ENCODE measurements at places on chromosomes 3 and 15.

DNA sequence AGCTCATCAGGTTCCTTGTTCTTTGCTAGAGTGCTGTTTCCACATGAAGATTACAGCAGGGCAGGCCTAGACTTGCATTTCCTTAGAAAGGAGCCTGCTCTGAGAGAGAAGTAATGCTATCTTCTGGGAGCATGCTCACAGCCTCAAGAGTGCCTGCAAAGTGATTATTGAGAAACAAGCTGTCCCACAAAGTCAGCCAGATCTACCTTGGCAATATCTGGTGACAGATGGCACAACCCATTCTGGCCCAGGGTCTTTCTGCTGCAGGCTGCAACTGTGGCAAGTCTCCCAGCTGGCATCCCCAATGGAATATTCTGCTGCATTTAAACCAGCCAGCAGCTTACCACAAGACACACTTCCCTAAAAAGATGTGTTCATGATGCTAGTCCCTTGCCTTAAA lies 29.3 kb downstream of the MTMR10 start:
- no peak overlapping the region for H3K4me3 ChIP-seq
- no peaks in the 10 kb centered on the region for H3K27me3 ChIP-seq
- peaks cover 53% of the 10 kb centered on the region for H3K36me3 ChIP-seq
- H3K4me1 ChIP-seq: peaks cover 27% of the 10 kb centered on the region
- no peak for DNase-seq
- H3K27ac ChIP-seq: no peak overlapping the region

DNA sequence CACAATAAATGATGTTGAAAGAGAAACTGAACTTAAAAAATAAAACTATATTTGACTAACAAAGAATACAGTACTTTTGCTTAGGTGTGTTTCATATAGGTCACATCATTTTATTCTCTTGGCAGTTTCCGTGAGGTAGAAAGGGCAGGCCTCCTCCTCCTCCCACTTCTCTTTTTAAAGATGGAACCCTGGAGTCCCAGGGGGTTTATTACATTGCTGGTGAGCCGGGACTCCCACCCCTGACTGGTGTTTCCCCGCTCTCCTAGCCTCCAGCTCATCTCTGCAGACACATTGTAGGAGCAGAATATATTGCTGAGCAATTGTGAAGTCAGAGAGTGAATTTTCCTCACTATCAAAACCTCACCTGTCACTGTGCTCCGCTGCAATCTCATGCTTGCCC lies 30.0 kb downstream of the ZDHHC23 start:
- H3K27ac ChIP-seq: no peak overlapping the region
- H3K4me1 ChIP-seq: no peaks in the 10 kb centered on the region
- no peak overlapping the region for H3K4me3 ChIP-seq
- H3K27me3 ChIP-seq: no peaks in the 10 kb centered on the region
- peaks cover 12% of the 10 kb centered on the region for H3K36me3 ChIP-seq
- no peak for DNase-seq

GRCh38 chr15:84818261-84819131 lies 1.3 kb downstream of the ALPK3 start:
- H3K4me1 ChIP-seq: peaks cover 14% of the 10 kb centered on the region
- H3K4me3 ChIP-seq: no peak overlapping the region
- no peaks in the 10 kb centered on the region for H3K36me3 ChIP-seq
- H3K27me3 ChIP-seq: peaks cover 5% of the 10 kb centered on the region
- H3K27ac ChIP-seq: no peak overlapping the region
- no peak for DNase-seq

- H3K36me3 ChIP-seq: peaks cover 17% of the 10 kb centered on the region
- peaks cover 34% of the 10 kb centered on the region for H3K4me1 ChIP-seq
- H3K27ac ChIP-seq: peak overlapping the region; percentile 4
Measured at GRCh38 chr3:123521179-123521969, 63.5 kb downstream of the HACD2 start.

DNA sequence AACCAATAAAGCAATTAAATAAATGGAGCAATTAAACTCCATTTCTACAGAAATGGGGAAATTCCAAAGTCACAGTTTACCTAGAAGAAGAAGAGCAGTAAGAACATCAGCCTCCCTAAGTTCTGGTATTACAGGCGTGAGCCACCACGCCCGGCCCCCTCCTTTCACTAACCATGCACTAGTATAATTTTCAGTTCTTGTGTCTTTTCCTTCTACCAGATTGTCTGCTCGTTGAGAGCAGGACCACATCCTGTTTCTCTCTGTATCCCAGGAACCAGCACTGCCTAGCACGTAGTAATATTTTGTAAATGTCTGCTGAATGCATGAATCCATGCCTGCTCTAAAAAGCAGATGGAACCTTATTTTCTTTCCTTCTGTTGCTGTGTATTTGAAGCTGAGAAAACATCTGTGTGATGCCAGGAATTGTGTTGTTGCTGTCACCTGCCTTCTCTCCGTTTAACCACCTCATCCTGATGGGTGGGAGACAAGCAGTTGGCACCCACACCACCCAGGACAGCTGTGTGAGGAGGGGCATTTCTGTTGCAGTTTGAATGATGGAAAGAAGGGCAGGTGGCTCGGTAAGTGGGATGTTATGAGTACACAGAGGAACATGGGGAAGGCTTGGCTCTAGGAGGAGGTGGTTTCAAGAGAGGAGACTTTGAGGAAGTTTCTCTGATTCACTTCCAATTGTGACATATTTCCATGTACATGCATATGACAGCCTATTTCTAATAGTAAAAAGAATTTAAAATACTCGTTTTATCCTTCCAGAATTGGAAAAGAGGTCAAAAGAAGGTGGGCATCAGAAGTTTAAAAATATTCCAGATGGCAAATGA lies 30.1 kb downstream of the PXYLP1 start:
- H3K4me1 ChIP-seq: peaks cover 21% of the 10 kb centered on the region
- no peak overlapping the region for H3K27ac ChIP-seq
- H3K4me3 ChIP-seq: no peak overlapping the region

- H3K27ac ChIP-seq: no peak overlapping the region
- H3K36me3 ChIP-seq: no peaks in the 10 kb centered on the region
- H3K27me3 ChIP-seq: peaks cover 9% of the 10 kb centered on the region
- no peak overlapping the region for H3K4me3 ChIP-seq
- DNase-seq: no peak
- peaks cover 26% of the 10 kb centered on the region for H3K4me1 ChIP-seq
Measured at GRCh38 chr3:124407260-124407659, 323.0 kb upstream of the UMPS start.

DNA sequence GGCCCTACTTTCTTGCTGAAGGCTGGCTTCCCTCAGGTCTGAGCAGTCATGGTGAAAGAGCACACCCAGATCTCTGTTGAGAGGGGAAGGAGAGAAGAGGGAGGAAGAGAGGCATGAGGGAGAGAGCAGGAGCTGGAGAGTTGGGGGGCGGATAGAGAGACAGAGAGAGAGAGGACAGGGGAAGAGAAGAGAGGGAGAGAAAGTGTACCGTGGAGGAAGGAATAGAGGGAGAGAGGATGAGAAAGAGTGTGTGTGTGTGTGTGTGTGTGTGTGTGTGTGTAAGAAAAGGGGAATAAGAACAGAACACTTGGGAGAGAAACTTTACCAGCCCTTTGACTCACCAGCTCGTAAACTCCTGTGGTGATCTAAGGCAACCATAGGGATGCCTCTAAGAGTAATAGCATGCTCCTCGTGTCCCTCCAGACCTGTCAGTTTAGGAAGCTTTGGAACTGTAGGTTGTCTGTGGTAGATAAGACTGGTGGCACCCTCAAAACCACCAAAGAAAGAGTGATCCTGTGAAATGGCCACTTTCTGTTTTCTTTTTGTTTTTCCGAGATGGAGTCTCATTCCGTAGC lies 18.2 kb downstream of the ZNF592 start:
- H3K4me3 ChIP-seq: no peak overlapping the region
- peak overlapping the region; percentile 57 for H3K27ac ChIP-seq
- H3K4me1 ChIP-seq: peaks cover 12% of the 10 kb centered on the region
- DNase-seq: peak; percentile 88
- H3K27me3 ChIP-seq: no peaks in the 10 kb centered on the region

GRCh38 chr3:16011376-16011775 lies 163.1 kb upstream of the GALNT15 start:
- peaks cover 52% of the 10 kb centered on the region for H3K4me1 ChIP-seq
- no peak for DNase-seq
- H3K36me3 ChIP-seq: peaks cover 18% of the 10 kb centered on the region
- peaks cover 2% of the 10 kb centered on the region for H3K27me3 ChIP-seq

- peaks cover 3% of the 10 kb centered on the region for H3K27me3 ChIP-seq
- H3K27ac ChIP-seq: peak overlapping the region; percentile 39
- peak; percentile 38 for DNase-seq
- H3K36me3 ChIP-seq: no peaks in the 10 kb centered on the region
Measured at GRCh38 chr15:56772868-56773639, 39.7 kb upstream of the ZNF280D start.

GRCh38 chr3:194300382-194300758 lies 50.8 kb downstream of the CPN2 start:
- H3K4me3 ChIP-seq: no peak overlapping the region
- H3K36me3 ChIP-seq: no peaks in the 10 kb centered on the region
- peaks cover 5% of the 10 kb centered on the region for H3K4me1 ChIP-seq

DNA sequence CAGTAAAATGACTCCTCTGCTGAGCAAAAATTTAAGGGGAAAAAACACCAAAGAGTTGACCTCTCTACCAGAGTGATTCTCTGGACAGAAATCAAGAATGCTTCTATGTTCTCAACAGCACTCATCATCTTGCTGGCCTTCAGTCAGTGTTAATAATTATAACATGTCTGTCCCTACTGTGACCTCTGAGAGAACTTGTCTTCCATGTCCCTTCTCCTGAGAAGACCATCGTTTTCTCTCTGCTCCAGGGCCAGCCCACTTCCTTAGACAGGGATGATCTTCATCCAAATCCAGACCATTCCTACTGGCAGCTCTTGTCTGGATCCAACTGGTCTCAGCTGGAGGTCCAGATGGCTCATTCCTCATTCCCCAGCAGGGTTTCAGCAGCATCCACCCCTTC lies 139.0 kb upstream of the NECTIN3 start:
- H3K36me3 ChIP-seq: no peaks in the 10 kb centered on the region
- DNase-seq: peak; percentile 38
- peak overlapping the region; percentile 70 for H3K27ac ChIP-seq
- peaks cover 19% of the 10 kb centered on the region for H3K4me1 ChIP-seq
- H3K4me3 ChIP-seq: no peak overlapping the region
- H3K27me3 ChIP-seq: no peaks in the 10 kb centered on the region

- no peak overlapping the region for H3K4me3 ChIP-seq
- no peak for DNase-seq
- H3K4me1 ChIP-seq: no peaks in the 10 kb centered on the region
- H3K36me3 ChIP-seq: peaks cover 9% of the 10 kb centered on the region
- H3K27me3 ChIP-seq: peaks cover 8% of the 10 kb centered on the region
Measured at GRCh38 chr3:121985846-121986245, 36.2 kb downstream of the ILDR1 start.

- H3K27ac ChIP-seq: peak overlapping the region; percentile 38
- peaks cover 48% of the 10 kb centered on the region for H3K36me3 ChIP-seq
- H3K4me3 ChIP-seq: peak overlapping the region; percentile 90
- peaks cover 29% of the 10 kb centered on the region for H3K4me1 ChIP-seq
Measured at GRCh38 chr15:79311901-79312553, 1.1 kb downstream of the TMED3 start.

GRCh38 chr3:146124126-146124801 lies 36.7 kb downstream of the PLOD2 start:
- no peak overlapping the region for H3K4me3 ChIP-seq
- DNase-seq: no peak
- no peaks in the 10 kb centered on the region for H3K27me3 ChIP-seq
- peaks cover 31% of the 10 kb centered on the region for H3K4me1 ChIP-seq
- peak overlapping the region; percentile 31 for H3K27ac ChIP-seq

DNA sequence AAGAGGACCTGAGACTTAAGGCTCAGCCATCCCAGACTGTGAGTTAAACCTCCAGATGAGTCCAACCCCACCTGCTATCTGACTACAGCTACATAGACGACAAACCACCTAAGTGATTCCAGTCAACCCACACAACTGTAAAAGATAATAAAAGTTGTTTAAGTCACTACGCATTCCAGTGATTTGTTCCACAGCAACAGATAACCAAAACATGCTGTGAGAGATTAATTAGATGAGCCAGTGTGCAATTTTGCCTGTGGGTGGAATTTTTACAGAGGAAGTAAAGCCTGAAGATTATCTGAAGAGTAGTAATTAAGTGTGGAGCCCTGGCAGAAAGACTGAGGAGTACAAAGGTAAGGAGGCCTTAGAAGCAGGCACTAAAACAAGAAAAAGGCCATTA lies 5.4 kb downstream of the BTBD1 start:
- peak; percentile 78 for DNase-seq
- no peaks in the 10 kb centered on the region for H3K4me1 ChIP-seq
- no peaks in the 10 kb centered on the region for H3K27me3 ChIP-seq
- H3K27ac ChIP-seq: no peak overlapping the region
- H3K36me3 ChIP-seq: peaks cover 17% of the 10 kb centered on the region
- H3K4me3 ChIP-seq: no peak overlapping the region

DNA sequence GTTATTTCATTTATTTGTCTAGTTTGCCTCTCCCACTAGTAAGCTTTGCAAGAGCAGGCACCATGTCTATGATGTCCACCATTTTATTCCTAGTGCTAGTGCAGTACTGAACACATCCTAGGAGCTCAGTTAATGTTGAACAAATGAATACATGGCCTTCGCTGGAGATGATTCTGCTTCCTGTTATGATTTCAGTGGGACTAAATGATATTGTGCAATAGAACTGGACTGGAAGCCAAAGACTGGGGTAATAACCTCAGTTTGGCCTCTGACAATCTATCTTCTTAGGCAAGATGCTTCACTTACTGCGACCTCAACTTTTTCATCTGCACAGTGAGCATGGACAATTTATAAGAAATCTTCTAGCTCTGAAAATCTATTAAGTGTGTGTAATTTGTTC lies 191.3 kb downstream of the ADAMTSL3 start:
- DNase-seq: no peak
- H3K27me3 ChIP-seq: no peaks in the 10 kb centered on the region
- no peaks in the 10 kb centered on the region for H3K36me3 ChIP-seq

GRCh38 chr15:62138124-62138523 lies 27.0 kb downstream of the C2CD4B start:
- no peaks in the 10 kb centered on the region for H3K27me3 ChIP-seq
- H3K36me3 ChIP-seq: no peaks in the 10 kb centered on the region
- DNase-seq: peak; percentile 5
- peaks cover 13% of the 10 kb centered on the region for H3K4me1 ChIP-seq

DNA sequence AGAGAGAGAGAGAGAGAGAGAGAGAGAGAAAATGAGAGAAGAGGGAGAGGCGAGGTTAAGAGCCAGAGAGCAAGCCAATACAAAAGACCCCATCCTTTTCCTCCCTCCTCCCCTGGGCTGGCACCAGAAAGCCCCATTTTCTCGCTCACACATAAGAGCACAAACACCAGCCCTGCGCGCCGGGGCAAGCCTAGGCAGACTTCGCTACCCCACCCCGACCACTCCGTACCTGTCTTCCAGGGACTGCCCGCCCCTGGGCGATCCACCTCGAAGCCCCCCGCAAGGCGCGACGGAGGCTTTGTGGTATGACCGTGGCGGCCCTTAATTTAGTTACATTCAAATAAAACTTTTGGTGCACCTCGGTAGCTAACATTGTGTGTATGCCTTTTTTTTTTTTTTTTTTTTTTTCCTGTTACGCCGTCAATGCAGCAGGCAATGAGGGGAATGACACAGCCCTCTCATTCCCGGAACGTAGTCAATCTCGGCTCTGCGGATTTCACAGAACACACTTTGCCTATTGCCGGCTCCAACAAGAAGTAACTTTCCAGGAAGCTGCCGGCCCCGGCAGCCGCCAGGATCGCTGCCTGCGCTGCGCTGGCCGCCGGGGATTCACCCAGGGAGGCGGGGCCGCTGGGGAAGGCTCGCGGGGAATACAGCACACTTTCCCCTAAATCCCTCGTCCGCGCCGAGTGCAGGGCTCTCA lies 7.7 kb downstream of the BCL6 start:
- H3K27me3 ChIP-seq: peaks cover 3% of the 10 kb centered on the region
- H3K27ac ChIP-seq: peak overlapping the region; percentile 100
- peak overlapping the region; percentile 97 for H3K4me3 ChIP-seq
- peaks cover 66% of the 10 kb centered on the region for H3K4me1 ChIP-seq
- DNase-seq: peak; percentile 65
